ENCODE measurements at places on chromosomes 5 and 9. TPM values are rescaled to one million over a fixed set of nuclear protein-coding genes. Genes with fewer than 3 reads are reported as not detected.
A peak's percentile ranks its signal among the peaks of the same experiment; 100 is the strongest.

Gene C5orf22
- total RNA-seq: 21.8 TPM

Gene OR13D1
- not detected for total RNA-seq

Gene SPATA31A3
- total RNA-seq: not detected

Gene MAST4
- total RNA-seq: 12.7 TPM

Gene THOC3
- 22.1 TPM for total RNA-seq

Gene F2RL2
- total RNA-seq: 1.5 TPM

Gene PCDHGB6
- 8.0 TPM for total RNA-seq

Gene TMEM203
- total RNA-seq: 36.9 TPM

DNA sequence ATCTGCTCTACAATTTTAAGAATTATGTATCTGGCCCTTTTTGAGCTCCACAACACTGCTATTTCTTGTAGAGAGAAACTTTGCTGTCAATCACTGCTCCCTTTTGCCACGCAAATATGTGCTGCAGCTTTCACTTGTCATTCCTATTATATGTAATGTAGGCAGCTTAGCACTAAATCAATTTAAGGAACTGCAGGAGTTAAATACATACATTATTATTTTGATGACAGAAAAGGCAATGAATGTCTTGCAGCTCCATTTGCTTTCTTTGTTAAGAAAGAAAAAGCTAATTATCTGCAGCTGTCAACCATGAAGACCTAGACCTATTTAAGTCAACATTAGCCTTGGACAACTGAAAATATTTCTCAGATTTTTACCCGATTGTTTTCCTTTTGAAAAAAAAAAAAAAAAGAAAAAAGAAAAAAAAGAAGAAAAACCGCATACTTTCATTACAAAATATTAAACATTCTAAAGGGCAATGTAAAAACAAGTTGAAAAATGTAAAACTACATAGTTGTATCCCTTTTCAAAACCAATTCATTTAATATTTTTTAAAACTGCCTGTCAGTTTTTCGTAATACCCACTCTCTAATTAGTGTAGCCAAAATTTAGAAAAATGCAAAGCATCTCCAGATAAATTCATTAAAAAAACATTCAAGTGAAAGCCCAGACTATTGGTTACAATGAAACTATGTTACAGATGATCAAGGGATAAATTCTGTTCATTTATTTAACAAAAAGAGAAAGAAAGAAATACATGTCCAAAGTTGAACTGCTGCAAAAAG is 57.2 kb downstream of the RFX3 start:
- no peak overlapping the region for H3K27ac ChIP-seq
- no peaks in the 10 kb centered on the region for H3K36me3 ChIP-seq
- no peaks in the 10 kb centered on the region for H3K27me3 ChIP-seq
- H3K4me1 ChIP-seq: peaks cover 6% of the 10 kb centered on the region

DNA sequence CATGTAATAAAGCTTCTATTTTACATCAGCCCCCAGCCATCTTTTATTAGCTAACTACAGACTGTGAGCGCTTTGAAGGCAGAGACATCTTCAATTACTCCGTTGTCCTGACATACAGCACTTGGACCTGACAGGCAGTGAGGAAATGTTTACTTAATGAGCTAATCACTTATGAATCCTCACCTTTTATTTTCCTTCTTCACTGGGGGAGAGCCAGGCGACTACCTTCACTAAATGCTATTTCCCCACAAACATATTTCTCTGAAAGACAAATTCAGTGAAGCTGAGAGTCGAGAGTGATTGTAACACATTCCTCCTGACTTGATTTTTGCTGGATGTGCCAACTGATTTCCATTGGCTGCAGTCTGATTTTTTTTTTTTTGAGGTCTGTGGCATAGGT is 192.1 kb upstream of the CLINT1 start:
- peaks cover 3% of the 10 kb centered on the region for H3K4me1 ChIP-seq
- DNase-seq: no peak
- H3K27me3 ChIP-seq: peaks cover 10% of the 10 kb centered on the region
- H3K27ac ChIP-seq: no peak overlapping the region
- no peaks in the 10 kb centered on the region for H3K36me3 ChIP-seq

- H3K4me1 ChIP-seq: peaks cover 32% of the 10 kb centered on the region
- peaks cover 11% of the 10 kb centered on the region for H3K36me3 ChIP-seq
- DNase-seq: peak; percentile 87
- peak overlapping the region; percentile 70 for H3K27ac ChIP-seq
- no peaks in the 10 kb centered on the region for H3K27me3 ChIP-seq
- no peak overlapping the region for H3K4me3 ChIP-seq
Observed at GRCh38 chr5:14775857-14776256, 95.7 kb downstream of the ANKH start.

DNA sequence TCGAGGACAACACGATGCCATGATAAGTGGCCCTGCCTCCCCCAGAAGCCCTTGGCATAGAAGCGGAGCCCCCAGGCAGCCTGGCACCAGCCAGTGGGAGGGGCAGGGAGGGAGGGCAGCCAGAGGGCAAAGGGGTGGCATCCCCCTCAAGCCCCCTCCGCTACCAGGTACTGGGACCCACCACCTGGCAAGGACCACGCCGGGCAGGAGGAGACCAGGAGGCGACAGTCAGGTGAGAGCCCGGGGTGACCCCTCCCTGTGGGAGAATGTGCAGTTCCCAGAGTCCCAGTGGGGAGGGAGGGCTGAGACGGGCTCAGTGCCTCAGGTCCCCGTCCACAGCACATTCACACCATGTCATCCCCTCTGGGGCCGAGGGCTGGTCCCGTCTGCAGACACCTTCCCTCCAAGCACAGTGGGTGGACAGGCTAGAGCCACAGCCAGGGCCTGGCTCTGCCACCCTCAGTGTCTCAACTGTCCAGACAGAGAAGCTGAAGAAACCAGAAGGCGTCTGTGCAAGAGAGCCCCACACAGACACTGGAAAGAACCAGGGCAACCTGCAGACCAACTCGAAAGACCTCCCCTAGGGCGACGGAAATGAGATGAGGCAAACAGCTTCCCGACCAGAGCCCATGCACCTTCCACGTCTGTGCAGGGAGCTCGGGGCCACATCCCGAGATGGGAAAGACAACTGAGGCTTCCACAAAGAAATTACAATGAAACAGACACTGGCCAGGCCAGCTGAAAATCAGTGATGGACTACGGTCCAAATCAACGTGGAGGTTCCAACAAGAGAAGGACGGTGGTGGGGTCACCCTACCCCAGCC is 11.1 kb downstream of the BRD3 start:
- H3K27ac ChIP-seq: no peak overlapping the region
- no peak overlapping the region for H3K4me3 ChIP-seq
- peaks cover 42% of the 10 kb centered on the region for H3K4me1 ChIP-seq
- no peaks in the 10 kb centered on the region for H3K27me3 ChIP-seq
- H3K36me3 ChIP-seq: peaks cover 8% of the 10 kb centered on the region

- no peak overlapping the region for H3K4me3 ChIP-seq
- no peak overlapping the region for H3K27ac ChIP-seq
- H3K36me3 ChIP-seq: no peaks in the 10 kb centered on the region
- no peak for DNase-seq
- H3K27me3 ChIP-seq: peaks cover 95% of the 10 kb centered on the region
Observed at GRCh38 chr5:173247041-173247440, 12.0 kb upstream of the NKX2-5 start.

- H3K4me1 ChIP-seq: peaks cover 20% of the 10 kb centered on the region
- H3K4me3 ChIP-seq: no peak overlapping the region
- H3K36me3 ChIP-seq: no peaks in the 10 kb centered on the region
- H3K27me3 ChIP-seq: no peaks in the 10 kb centered on the region
- DNase-seq: no peak
Observed at GRCh38 chr9:109403116-109403515, 82.3 kb upstream of the EPB41L4B start.

GRCh38 chr9:81902626-81903025 is 25.6 kb upstream of the SPATA31D4 start:
- peak; percentile 25 for DNase-seq
- no peaks in the 10 kb centered on the region for H3K36me3 ChIP-seq
- no peaks in the 10 kb centered on the region for H3K27me3 ChIP-seq
- H3K27ac ChIP-seq: no peak overlapping the region

GRCh38 chr5:151647320-151647861 is 39.3 kb downstream of the SPARC start:
- H3K4me3 ChIP-seq: no peak overlapping the region
- peaks cover 4% of the 10 kb centered on the region for H3K27me3 ChIP-seq
- no peak overlapping the region for H3K27ac ChIP-seq
- H3K4me1 ChIP-seq: no peaks in the 10 kb centered on the region

DNA sequence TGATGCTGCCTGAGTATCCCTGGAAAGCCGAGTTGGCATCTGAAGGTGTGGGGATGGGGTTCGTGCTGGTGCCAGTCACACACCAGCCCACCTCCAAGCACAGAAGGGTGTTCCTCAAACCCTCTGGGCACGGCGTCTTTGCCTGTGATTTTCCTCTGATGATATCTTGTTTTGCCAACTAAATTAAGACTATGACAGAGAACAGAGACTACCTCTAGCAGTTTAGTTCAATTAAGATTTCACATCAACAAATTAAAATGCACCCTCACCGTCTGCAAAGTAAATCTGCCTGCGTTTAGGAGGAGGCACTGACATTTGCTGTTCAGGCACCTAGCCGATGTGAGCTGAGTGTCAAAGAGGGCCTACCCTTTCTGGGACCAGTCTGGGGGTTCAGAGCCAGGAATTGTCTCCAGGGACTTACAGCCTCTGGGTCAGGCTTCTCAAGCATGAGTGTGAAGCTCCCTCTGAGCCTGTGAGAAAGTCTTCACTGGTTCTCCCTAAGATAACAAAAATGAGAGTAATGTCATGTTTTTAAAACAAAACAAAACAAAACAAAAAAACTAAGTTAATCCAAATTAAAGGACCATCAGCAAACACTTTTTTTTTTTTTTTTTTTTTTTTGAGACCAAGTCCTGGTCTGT is 55.4 kb upstream of the CTNNA1 start:
- H3K36me3 ChIP-seq: no peaks in the 10 kb centered on the region
- no peak overlapping the region for H3K4me3 ChIP-seq
- H3K4me1 ChIP-seq: peaks cover 14% of the 10 kb centered on the region
- H3K27ac ChIP-seq: no peak overlapping the region
- H3K27me3 ChIP-seq: no peaks in the 10 kb centered on the region

GRCh38 chr5:8943301-8943700 is 602.6 kb downstream of the SEMA5A start:
- no peak for DNase-seq
- H3K4me1 ChIP-seq: peaks cover 11% of the 10 kb centered on the region
- H3K27me3 ChIP-seq: no peaks in the 10 kb centered on the region
- H3K36me3 ChIP-seq: no peaks in the 10 kb centered on the region
- peak overlapping the region; percentile 34 for H3K27ac ChIP-seq

DNA sequence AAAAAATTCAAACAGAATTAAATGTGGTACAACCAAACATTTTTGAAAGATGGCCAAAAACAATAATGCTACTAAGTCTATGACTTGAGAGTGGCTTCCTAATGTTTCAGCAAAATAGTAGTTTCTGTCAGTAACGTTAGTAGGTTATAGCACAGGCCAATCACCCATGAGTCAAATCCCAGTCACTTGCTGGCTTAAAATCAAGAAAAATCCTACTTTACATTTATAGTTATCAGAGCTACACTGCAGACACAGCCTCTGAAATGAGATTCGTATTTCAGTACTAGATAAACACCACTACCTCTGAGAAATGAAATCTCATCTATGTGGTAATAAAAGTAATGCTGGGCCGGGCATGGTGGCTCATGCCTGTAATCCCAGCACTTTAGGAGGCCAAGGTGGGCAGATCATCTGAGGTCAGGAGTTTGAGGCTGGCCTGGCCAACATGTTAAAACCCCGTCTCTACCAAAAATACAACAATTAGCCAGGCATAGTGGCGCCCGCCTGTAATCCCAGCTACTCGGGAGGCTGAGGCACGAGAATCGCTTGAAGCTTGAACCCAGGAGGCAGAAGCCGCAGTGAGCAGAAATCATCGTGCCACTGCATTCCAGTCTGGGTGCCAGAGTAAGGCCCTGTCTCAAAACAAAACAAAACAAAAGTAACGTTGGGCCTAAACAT is 6.1 kb downstream of the ZDHHC21 start:
- peak overlapping the region; percentile 66 for H3K27ac ChIP-seq
- H3K36me3 ChIP-seq: peaks cover 5% of the 10 kb centered on the region
- no peaks in the 10 kb centered on the region for H3K27me3 ChIP-seq
- H3K4me3 ChIP-seq: no peak overlapping the region
- peak; percentile 90 for DNase-seq

GRCh38 chr5:167767795-167768194 is 523.6 kb upstream of the WWC1 start:
- H3K36me3 ChIP-seq: no peaks in the 10 kb centered on the region
- H3K4me1 ChIP-seq: peaks cover 41% of the 10 kb centered on the region
- H3K4me3 ChIP-seq: no peak overlapping the region
- no peaks in the 10 kb centered on the region for H3K27me3 ChIP-seq
- no peak overlapping the region for H3K27ac ChIP-seq

GRCh38 chr9:98570663-98571440 is 137.9 kb downstream of the GABBR2 start:
- no peak overlapping the region for H3K27ac ChIP-seq
- H3K4me3 ChIP-seq: no peak overlapping the region
- H3K4me1 ChIP-seq: peaks cover 4% of the 10 kb centered on the region
- H3K27me3 ChIP-seq: peaks cover 12% of the 10 kb centered on the region
- no peaks in the 10 kb centered on the region for H3K36me3 ChIP-seq

DNA sequence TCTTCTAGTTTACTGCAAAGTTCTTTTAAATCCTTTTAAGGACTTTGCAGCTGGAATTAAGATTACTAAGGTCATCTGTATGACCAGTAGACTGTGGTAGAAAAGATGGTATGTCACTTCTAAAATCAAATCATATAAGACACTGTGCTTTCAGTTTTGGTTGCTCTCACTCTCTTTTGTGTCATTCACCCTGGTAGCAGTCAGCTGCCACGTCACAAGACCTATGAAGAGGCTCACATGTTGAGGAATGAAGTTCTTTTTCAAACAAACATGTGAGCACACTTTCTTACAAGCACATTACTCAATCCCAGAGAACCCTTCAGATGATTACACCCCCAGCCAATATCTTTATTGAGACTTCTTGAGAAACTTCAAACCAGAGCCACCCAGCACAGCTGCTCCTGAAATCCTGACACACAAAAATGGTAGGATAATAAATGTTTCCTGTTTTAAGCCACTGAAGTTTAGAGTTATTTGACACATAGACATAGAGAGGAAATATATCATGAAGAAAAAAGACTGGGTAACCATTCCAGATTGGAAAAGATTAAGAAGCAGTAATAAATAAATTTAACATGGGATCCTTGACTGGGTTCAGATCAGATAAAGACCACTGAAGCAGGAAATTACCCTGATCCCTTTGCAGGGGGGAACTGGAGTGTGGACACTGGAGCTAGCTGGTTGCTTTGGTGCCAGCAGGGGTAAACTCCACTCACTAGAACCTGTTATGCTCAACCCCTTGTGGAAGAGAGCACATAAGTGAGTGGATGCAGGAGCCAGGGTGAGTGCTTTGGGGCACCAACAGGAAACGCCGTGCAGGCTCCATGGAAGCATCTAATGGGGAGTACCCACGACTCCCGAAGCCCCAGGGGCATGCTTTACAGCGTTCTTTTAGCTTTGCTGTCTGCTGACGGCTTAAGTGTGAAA is 64.1 kb downstream of the SLCO4C1 start:
- no peaks in the 10 kb centered on the region for H3K36me3 ChIP-seq
- no peaks in the 10 kb centered on the region for H3K27me3 ChIP-seq
- no peak overlapping the region for H3K27ac ChIP-seq
- H3K4me3 ChIP-seq: no peak overlapping the region
- H3K4me1 ChIP-seq: no peaks in the 10 kb centered on the region
- DNase-seq: no peak

GRCh38 chr5:24368115-24368514 is 276.7 kb downstream of the CDH10 start:
- H3K27ac ChIP-seq: no peak overlapping the region
- H3K36me3 ChIP-seq: no peaks in the 10 kb centered on the region
- H3K4me3 ChIP-seq: no peak overlapping the region
- no peak for DNase-seq

GRCh38 chr5:3026099-3026498 is 274.6 kb upstream of the IRX2 start:
- H3K36me3 ChIP-seq: no peaks in the 10 kb centered on the region
- H3K27me3 ChIP-seq: no peaks in the 10 kb centered on the region
- H3K4me3 ChIP-seq: no peak overlapping the region
- H3K27ac ChIP-seq: no peak overlapping the region
- DNase-seq: no peak

Measured in osteoblast (primary cell).